ENCODE measurements at places on chromosomes 3 and 15.

- no peak for DNase-seq
Measured at GRCh38 chr3:163983940-163984339, 1094.4 kb downstream of the SI start.

DNA sequence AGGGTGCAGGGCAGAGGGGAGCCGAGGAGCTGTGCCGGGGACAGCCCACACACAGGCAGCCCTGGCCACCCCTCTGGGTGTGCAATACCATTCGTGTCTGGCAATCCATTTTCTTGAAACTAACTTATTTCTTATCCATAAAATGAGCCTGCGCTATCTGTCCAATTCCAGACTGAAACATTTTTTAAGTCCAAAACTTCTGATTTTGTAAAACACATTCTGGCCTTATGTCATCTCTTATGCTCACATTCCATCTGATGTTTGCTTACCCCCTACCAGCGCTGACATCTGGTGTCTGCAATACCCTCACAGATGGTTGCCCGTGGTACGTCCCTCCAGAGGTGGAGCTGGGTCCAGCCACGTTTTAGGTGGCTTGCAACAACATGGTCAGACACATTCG is 31.8 kb downstream of the PCSK6 start:
- DNase-seq = no peak

- no peak for DNase-seq
Measured at GRCh38 chr15:63172376-63172775, 15.1 kb upstream of the RPS27L start.

DNA sequence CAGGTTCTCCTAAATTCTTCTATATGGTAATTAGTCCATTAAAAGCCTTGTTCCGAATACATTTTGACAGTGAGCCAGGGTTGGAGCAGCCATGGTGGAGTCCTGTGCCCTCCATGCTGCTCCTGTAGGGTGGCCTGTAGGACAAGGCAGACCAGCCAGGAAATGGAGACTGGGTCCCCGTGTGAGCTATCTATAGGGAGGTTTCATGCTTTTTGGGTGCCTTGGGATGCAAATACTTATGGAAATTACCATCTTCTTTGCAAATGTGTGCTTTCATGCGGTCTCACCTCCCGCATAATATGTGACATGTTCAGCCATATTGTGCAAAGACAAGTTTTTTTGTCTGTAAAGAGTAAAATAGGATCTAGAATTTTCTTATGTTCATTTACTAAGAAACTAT is 58.0 kb upstream of the FURIN start:
- no peak for DNase-seq

DNA sequence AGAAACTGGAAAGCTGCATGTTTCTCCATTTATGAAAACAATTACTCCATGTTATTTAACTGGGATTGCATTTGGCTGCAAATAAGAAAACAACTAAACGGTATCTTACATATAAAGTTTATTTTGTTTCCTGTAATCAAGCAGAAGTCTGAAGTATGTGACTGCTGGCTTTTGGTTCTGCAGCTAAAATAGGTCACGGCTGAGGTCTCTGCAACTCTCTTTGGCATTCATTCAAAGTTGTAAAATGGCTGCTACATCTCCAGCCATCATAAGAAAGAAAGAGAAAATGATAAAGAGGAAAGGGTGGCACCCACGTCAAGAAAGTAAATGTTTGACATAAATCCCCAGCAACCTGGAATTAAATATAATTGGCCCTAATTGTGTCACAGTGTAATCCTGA is 406.1 kb downstream of the TBC1D5 start:
- no peak for DNase-seq

- no peak for DNase-seq
Measured at GRCh38 chr3:197494366-197495058, 61.3 kb downstream of the BDH1 start.

- DNase-seq = no peak
Measured at GRCh38 chr3:155556531-155556930, 188.3 kb downstream of the PLCH1 start.

- DNase-seq = no peak
Measured at GRCh38 chr3:43326891-43327581, 40.7 kb downstream of the SNRK start.

DNA sequence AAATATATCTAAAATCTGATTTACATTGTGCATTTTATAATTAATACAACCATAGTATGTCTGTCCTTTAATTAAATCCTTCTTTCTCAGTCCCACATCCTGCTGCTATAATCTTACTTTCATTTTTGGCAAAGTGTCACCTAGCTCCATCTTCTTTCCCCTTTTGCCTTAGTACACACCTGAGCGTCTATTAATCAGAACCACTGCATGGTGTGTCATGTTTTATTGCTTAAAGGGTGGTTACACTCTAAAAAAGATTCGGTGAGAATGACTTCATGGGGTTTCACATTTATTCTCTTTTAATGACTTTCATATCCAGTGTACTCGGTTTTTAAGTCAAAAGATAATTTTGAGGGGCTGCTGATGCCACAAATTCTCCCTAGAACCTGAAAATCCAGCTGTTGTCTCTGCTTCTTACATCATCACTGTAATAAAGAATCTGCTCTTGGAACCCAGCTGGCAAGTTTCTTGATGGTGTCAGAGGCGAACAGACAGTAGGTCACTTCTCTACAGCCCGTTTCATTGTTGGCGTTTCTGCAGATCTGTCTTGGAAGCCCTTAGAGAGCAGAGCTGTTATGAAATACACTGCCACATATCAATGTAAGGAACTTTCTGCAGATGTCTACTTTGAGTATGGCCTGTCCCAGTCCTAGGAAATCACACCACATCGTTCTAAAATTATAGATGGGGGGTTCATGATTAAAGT is 99.7 kb downstream of the TIGIT start:
- no peak for DNase-seq

DNA sequence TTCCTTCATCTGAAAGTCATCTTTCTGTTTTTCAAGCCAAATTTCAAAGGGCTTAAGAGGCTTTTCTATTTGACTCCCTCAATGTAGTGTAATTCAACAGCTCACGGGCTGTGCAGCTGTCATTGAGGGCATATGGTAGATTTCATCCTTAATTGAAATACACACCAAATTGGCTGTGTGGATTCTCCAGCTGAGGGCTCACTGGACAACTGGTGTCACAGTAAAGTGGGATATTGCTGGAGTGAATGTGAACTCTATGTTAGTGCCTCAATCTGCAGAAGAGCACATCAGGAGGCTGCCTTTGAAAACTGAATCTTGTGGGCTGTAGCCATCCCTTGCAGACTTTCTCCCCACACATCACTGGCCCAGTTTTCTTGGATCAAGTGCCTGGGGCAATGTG is 120.1 kb downstream of the GALK2 start:
- no peak for DNase-seq

- DNase-seq = no peak
Measured at GRCh38 chr3:106088304-106088703, 219.5 kb upstream of the CBLB start.

DNA sequence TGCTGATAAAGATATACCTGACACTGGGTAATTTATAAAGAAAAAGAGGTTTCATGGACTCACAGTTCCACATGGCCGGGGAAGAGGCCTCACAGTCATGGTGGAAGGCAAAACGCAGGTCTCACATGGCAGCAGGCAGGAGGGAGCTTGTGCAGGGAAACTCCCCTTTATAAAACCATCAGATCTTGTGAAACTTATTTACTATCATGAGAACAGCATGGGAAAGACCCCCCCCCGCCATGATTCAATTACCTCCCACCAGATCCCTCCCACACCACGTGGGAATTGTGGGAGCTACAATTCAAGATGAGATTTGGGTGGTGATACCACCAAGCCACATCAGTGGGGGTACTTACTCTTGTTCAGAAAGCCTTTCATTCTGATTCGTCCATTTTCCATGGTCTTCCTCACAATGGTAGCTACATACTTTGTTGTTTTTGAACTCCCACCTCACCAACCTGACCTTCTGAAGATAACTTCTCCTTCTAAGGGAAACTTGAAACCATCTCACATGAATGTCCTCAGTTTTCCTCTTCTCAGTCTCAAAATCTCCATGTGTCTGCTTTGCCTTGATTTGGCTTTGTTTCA is 275.6 kb upstream of the PROK2 start:
- DNase-seq = peak; percentile 28

- peak; percentile 20 for DNase-seq
Measured at GRCh38 chr15:33649217-33649933, 318.9 kb upstream of the CHRM5 start.

DNA sequence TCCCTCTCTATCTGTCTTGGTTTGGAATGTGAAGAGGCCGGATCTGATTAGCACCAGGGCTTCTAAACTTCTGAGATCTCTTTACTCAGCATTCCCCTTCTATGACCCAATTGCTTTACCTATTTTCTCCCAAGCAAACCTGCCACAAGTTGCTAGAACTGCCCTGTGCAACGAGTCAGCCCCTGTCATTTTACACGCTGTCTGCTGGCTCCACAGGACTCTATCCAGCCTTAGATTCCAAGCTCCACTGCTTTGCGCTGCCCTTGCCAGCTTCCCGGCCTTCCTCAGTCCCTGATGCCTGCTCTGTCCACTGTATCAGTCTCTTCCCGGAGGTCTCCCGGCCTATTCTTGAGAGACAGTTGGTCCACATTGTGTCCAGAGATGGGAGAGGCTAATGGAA is 12.3 kb downstream of the CEP19 start:
- DNase-seq = no peak

DNA sequence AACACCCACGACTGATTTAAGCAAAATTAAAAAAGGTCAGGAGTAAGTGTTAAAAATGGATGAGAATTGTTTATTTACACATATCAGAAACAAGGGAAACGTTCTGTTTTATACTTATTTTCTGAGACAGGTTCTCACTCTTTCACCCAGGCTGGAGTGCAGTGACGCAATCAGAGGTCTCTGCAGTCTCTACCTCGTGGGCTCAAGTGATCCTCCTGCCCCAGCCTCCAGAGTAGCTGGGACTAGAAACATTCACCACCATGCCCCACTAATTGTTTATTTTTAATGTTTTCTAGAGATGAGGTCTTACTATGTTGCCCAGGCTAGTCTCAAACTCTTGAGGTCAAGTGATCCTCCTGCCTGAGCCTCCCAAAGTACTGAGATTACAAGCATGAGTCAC is 1080.3 kb downstream of the ROBO1 start:
- no peak for DNase-seq

Measured in stimulated activated CD4-positive, alpha-beta T cell treated with anti-CD3 and anti-CD28 coated beads, Interleukin-2, amount 100 ng/mL, for 24 hours (primary cell).